ENCODE measurements at places on chromosomes 1 and 21. TPM values are rescaled to one million over a fixed set of nuclear protein-coding genes. Genes with fewer than 3 reads are reported as not detected.

RABGAP1L gene
- 29.8 TPM for total RNA-seq

CD84 gene
- not detected for total RNA-seq

LCE1E gene
- total RNA-seq = not detected

LAX1 gene
- total RNA-seq = under 0.01 TPM

AKR1A1 gene
- total RNA-seq = 158 TPM

FCMR gene
- total RNA-seq = 1.6 TPM

RGSL1 gene
- not detected for total RNA-seq

DISP3 gene
- not detected for total RNA-seq

HRNR gene
- not detected for total RNA-seq

TCHH gene
- under 0.01 TPM for total RNA-seq

SYT6 gene
- not detected for total RNA-seq

KCNT2 gene
- total RNA-seq = 7.3 TPM

NID1 gene
- total RNA-seq = 211 TPM

DDAH1 gene
- total RNA-seq = 135 TPM

C1orf141 gene
- not detected for total RNA-seq

SDHB gene
- 129 TPM for total RNA-seq

OR2G6 gene
- total RNA-seq = not detected

CCDC27 gene
- not detected for total RNA-seq

SPATA21 gene
- total RNA-seq = not detected

DOCK7 gene
- total RNA-seq = 153 TPM

TAS1R1 gene
- total RNA-seq = under 0.01 TPM

DIRAS3 gene
- total RNA-seq = 2.3 TPM

FHAD1 gene
- under 0.01 TPM for total RNA-seq

NPHS2 gene
- total RNA-seq = not detected

FCRL2 gene
- not detected for total RNA-seq

RPF1 gene
- total RNA-seq = 38.4 TPM

CLDN14 gene
- not detected for total RNA-seq

SLC26A9 gene
- total RNA-seq = not detected

OR2M3 gene
- not detected for total RNA-seq

C1orf167 gene
- not detected for total RNA-seq

FMO1 gene
- total RNA-seq = under 0.01 TPM

Measured in fibroblast of villous mesenchyme (primary cell).